Midbrain (tissue), 1 donor: ENCODE measurements at places on chromosomes 4 and X.

DNA sequence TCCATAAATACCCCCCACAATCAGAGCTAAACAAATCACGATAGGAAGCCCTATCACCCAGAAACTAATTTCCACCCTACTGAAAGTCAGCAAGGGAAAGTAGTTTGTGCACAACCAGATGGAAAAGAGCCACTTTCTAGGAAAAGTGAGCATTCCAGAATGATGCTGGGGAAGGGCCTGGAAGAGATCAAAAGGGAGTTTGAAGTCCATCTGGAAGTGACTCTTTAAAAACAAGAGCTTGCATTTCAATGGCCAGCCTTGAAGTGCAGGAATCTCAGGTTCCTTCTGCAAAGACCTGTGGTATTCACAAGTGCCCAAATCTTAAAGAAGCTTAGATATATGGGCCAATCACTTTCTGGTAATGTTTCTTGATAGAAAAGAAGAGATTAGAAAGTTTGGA lies 97.0 kb upstream of the LDB2 start:
- no peak for DNase-seq

GRCh38 chrX:136147976-136148375 lies 643 bp downstream of the FHL1 start:
- DNase-seq, result no peak

- DNase-seq, result no peak
Observed at GRCh38 chr4:109009909-109010308, 247.1 kb upstream of the ETNPPL start.

DNA sequence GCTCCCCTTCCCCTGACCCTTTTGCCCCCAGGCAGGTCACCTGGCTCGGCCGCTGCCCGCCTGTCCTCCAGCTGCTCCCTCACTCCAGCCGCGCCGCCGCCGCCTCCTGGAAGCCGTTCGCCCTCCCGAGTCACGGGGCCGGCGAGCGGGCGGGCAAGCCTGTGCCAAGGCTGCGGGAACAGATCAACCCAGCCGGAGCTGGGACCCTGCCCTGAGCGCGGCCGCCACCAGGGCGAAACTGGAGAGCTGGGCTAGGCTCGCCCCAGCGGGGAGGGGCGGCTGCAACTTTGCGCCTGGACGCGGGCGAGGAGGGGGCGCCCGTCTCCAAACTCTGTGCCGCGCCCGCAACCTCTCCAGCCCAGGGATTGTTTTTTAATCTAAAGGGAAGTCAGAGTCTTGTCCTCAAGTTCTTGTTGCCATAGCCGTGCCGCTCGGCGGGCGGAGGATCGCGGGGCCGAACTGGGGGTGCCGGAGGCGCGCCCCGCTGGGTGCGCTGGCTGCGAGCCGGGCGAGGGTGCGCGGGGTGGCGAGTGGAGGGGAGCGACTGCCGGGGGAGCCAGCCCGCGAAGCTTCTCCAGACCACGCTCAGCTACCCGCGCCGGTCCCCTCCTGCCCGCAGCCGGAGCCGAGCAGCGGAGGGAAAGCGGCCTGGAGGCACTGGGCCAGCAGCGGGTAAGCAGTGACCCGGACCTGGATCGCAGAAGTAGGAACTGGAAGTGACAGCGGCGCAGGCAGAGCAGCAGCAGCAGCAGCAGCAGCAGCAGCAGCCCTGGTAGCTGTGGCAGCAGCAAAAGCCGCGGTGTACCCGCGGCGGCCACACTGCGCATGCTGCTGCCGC lies 13.4 kb downstream of the ARHGEF6 start:
- DNase-seq, result peak; percentile 49

GRCh38 chrX:132961511-132961910 lies 3.1 kb upstream of the HS6ST2 start:
- no peak for DNase-seq

- DNase-seq, result no peak
Observed at GRCh38 chr4:81049330-81049729, 18.8 kb downstream of the BMP3 start.

DNA sequence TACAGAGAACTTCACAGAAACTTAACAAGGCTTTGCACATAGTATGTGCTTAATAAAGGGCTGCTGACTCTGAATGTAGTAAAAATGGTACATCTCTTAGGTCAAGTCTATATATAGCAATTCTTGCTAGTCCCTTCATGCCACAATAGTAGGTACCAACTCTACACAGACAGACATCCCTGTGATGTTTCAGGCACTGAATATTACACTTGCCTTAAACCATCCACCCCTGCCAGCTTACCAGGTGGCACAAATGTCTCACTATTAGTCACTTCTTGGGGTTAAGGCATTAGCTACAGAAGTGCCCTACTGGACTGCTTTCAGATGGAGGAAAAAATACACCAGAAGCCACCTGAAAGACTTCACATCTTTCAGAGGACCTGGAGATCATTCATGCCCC lies 86.3 kb upstream of the CITED1 start:
- no peak for DNase-seq

- no peak for DNase-seq
Observed at GRCh38 chr4:38964942-38965775, 67.0 kb downstream of the TMEM156 start.

- no peak for DNase-seq
Observed at GRCh38 chrX:155967653-155968325, 29.7 kb upstream of the IL9R start.

DNA sequence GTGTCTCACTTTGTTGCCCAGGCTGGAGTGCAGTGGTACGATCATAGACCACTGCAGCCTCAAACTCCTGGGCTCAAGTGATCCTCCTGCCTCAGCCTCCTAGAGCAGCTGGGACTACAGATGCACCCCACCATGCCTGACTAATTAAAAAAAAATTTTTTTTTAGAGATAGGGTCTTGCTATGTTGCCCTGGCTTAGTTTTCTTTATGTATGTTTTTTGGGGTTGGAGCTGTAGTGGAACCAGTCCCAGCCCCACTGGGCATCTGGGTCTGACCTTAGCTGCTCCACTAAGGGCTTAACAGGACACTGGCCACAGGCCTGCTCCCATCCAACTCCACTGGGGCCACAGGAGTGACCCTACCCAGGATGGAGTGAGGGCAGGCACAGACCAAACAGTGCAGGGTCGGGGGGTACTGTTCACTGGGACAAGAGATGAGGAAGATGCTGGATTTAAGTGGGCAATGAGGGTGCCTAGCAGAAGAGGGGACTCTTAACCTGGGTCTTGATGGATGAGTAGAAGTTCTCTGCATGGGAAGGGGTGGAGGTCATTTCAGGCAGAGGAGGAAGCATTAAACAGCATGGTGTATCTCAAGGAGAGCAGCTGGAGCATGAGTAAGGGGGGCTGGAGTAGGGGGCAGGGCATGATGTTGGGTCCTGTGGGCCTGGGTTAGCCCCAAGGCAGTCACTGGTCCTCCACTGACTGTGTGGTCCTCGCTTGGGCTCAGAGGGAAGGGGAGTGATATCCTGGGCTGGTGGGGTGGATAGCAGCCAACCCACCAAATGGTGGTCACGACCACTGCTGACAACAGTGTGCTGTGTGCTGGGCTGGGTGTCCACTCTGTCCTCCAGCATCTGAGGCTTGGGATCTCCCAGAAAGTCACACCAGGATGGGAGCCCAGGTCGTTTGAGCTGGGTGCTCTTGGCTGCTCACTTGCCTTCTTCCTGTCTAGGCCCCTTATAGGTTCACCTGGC lies 24.1 kb upstream of the ADD1 start:
- DNase-seq, result no peak

- DNase-seq, result no peak
Observed at GRCh38 chr4:168580228-168580627, 83.4 kb downstream of the PALLD start.

DNA sequence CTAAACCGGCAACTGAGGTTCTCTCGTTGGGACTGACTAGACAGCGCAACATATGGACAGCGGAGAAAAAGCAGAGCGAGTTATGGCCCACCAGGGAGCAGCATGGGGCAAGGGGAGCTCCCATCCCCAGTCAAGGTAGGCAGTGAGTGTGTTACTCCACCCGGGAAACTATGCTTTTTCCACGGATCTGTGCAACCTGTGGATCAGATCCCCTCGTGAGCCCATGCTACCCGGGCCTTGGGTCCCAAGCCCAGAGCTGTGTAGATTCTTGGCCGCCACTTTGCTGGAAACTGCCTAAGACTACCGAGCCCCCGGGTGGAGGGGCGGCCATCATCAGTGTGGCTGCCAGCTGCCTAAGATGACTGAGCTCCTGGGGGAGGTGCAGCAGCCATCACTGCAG lies 140.9 kb downstream of the PAPSS1 start:
- DNase-seq, result no peak
